ENCODE measurements at places on chromosomes 1 and 21.

DNA sequence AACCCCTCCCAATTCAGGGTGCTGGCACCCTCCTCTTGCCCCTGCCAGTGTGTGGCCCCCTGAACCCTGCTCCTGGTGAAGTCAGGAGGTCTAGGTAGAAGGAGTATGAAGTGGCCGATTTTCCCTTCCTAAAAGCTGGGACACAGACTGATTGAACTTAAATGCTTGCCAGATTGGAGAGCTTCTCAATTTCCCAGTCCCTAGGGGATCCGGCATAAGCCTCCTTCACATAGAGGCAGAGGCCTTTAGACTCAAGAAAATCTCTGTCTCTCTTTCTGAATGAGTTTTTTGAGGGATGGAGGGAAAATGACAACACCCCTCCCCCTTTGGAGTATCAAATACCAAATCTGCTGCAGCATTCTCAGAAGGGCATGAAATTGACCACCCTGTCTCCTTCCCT lies 51.5 kb downstream of the SYT2 start:
- no peak for DNase-seq

DNA sequence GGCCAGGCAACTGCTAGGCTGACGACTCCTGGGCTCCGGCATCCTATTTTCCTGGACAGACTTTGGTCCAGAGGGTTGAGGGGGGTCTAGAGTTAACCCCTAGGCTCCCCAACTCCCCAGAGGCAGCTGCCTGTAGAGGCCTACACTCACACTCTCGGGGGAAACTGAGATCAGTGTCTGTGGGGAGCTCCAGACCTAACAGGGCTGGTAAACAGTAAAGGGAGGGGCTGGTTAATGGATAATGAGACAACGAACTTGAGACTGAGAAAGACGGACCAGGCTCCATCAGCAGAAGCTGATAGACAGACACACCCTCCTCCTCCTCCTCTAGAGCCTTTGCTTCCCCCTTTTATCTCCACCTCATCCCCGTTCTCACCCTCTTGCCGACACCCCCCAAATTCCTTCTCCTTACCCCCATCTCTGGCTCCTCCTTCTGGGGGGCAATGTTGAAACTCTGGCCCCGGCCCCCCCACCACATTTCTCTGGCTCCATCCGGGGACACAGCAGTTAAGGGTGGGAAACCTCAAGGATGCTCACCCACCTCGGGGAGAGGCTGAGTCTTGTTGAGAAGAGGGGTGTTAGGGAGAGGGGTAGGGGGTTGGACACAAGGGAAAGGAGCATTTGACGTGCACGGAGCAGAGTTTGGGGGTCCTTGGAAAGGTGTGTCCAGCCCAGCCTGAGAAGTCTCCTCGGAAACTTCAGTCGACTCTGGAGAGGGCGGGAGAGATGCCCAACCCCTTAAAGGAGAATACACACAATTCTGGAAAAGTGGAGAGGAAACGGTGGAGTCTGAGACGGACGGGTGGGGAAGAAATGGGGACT lies at the start of gene MTMR11:
TSS of gene MTMR11 (minus strand) at position 710 of the 822 bp plus-strand sequence. CDS start at position 478, 232 bp downstream.
- no peak for DNase-seq

DNA sequence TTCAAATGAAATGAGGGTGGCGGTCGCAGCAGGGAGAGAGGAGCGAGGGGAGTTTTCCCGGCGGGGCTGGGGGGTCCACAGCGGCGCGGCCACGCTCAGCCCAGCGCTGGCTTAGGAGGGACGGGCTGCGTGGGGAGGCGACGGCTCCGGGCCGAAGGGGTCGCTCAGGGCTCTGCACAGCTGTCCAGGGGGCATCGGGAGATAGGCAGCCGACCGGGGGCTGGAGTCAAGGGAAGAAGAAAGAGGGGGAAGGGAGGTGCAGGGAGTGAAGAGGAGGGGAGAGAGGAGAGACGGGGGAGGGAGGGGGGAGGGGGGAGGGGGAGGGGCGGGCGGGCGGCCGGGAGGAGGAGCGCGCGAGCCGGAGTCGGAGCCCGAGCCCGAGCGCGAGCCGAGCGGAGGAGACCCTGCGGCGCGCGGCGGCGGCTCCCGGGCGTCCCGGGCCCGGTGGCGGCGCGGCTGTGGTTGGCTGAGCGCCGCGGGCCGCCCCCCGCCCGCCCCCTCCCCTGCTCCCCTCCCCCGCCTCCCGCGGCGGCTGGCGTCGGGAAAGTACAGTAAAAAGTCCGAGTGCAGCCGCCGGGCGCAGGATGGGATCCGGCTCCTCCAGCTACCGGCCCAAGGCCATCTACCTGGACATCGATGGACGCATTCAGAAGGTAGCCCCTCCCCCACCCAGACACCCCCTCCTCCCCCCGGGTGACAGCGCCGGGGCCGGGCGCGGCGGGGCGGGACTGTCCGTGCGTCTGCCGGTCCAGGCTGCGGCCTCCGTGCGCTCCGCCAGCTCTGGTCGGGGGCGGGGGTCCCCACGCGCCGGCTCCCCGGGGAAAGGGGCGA lies at the start of gene PDE9A:
TSS of gene PDE9A (plus strand) at position 391 of the 831 bp plus-strand sequence. CDS start at position 585, 194 bp downstream.
- no peak for DNase-seq

DNA sequence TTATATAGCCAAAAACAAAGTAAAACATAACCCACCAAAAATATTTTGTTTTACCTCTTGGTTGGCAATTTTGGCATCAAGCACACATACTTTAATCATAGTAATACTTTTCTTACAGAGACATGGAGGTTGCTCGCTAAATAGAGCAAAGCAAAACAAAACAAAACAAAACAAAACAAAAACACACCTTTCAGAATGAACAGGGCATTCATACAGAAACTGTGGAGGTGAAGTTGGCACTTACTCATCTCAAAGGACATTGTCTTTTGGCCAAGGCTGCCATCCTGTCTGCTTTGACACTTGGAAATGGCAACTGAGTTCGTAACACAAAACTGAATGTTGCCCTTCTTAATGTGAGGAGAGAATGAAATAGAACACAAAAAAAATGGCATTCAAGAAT lies 773.1 kb downstream of the USP25 start:
- DNase-seq, result no peak

GRCh38 chr1:70396607-70397006 lies 14.5 kb upstream of the CTH start:
- DNase-seq, result no peak

DNA sequence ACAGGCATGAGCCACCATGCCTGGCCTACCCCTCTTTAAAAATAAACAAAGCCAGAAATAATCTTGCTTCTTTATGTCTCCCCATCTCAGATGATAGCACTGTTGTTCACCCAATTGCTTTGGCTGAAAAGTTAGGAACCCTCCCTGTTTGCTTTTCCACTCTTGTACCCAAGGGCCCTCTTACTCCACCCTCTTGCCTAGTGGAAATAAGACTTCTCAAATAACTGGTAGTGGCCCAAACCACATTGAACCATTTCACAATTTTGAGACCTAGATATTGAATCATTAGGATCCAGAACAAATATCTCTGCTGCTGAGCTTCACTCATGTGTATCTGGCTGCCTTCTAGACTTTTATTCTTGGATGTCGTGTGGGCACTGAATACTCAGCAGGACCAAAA lies 37.7 kb downstream of the RNF220 start:
- DNase-seq, result no peak

GRCh38 chr1:9248341-9249262 lies 14.0 kb downstream of the H6PD start:
- no peak for DNase-seq

GRCh38 chr1:195306281-195306680 lies 1302.0 kb downstream of the KCNT2 start:
- DNase-seq, result no peak

- peak; percentile 67 for DNase-seq
Measured at GRCh38 chr1:156129687-156130577, 15.4 kb downstream of the LMNA start.

DNA sequence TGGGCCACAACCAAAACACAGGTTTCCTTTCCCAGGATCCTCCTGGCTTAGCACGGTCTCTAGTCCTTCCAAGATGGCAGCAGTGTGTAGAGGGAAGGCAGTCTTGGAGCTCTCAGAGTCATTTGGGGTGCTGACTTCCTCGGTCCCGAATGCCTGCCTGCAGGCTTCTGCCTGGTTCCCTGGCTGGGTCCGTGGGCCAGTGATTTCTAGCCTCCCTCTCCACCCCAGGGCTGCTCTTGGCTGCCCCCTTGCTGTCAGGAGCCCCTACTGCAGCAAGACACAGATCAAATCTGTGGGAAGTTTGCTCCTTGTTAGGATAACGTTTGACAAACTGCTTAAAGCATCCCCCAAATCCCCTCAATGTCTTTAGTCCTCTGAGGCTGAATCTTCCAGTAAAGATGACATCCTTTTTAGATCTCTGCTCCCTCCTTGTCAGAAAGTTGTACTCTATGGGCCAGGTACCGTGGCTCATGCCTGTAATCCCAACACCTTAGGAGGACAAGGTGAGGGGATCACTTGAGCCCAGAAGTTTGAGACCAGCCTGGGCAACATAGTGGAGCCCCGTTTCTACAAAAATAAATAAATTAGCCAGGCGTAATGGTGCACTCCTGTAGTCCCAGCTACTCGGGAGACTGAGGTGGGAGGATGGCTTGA lies 272.5 kb downstream of the RRAGC start:
- peak; percentile 30 for DNase-seq

DNA sequence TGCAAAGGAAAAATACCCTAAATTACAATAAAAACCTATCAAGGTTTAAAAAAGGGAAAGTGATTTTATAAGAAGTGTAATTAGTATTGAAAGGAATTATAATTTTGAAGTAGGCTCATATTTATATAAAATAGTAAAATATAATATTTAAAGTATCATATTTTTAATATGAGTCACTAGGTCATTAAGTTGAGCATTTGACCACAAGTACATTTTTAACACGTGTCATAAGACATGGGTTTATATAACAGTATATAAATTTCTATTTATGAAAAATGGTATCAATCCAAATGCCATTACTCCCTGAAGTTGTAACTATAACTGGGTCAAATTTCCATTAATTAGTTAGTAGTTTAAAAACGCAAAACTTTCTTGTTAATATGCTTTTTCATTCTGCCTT lies 365.9 kb downstream of the COL11A1 start:
- DNase-seq, result no peak

DNA sequence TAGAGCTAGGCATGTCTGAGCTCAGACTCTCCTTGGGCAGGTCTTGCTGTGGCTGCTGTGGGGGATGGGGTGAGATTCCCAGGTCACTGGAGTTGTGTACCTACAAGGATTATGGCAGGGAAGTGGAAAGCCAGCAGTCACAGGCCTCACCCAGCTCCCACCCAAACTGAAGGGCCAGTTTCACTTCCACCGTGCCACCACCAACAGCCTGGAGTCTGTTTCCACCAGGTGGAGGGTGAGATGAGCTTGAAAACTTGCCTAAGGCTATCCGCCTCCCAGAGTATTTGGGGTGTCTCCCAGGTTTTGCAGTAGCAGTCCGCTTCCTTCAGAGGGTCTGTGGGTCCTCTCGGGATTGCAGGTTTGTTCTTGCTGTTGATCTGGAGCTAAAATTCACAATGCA lies 327.7 kb downstream of the PTPRC start:
- no peak for DNase-seq

DNA sequence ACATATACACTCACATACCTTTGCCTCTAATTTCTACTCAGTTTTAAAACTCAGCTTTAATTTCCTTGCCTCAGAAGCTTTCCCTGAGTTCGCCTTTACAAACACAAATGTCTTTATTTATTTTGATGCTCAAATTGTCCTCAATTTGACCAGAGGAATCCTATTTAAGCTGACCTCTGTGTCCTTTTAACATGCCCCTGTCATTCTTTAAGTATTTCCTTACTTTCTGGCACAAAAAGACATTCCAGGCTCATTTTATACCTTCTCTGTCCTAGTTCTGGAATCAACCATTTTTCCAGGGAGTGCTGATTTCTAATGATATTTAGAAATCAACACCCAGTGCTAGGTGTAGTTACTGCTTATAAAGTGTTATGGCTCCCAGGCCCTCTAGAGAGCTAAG lies 82.5 kb downstream of the OSBPL9 start:
- DNase-seq, result no peak

DNA sequence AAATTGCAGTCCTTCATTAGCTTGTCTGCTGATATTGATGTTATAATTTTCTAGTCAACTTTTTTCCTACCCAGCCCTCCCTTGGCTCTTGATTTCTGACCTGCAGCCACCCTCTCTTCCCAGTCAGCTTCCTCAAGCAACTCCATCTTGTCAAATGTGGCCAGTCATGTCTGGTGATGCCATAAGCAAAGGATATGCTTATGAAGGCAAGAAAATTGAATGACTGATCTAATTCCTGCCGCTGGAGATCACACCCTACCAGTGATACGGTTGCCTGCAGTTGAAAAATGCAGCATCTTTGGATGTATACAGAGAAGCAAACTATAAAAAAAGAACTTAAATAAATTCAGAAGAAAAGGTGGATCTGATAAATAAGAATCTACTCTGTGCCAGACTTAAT lies 297.1 kb upstream of the DAB1 start:
- no peak for DNase-seq

- no peak for DNase-seq
Measured at GRCh38 chr1:118914379-118915161, 73.6 kb downstream of the TBX15 start.

- no peak for DNase-seq
Measured at GRCh38 chr1:240575981-240576662, 35.8 kb downstream of the GREM2 start.

DNA sequence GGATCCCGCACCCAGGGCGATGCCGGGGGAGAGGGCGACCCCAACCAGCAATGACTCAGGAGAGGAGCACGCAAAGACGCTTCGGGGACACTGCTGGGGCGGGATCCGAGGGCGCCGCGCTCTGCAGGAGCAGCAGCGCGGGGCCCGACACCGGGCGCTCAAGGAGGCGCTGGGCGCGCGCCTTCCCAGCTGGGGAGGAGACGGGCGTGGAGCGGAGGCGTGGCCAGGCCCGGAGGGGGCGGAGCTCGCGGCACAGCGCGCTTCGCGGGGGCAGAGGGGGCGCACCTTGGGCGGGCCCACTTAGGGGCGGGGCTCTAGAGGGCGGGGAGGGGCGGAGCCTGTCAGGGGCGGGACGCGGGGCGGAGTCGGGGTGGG lies 369 bp downstream of the SUMO3 start:
- peak; percentile 91 for DNase-seq

GRCh38 chr1:95287825-95288224 lies 53.8 kb downstream of the RWDD3 start:
- DNase-seq, result no peak

Data from stimulated activated CD4-positive, alpha-beta T cell treated with anti-CD3 and anti-CD28 coated beads, TNF-alpha, amount 100 ng/mL, for 24 hours (primary cell).